ENCODE measurements at places on chromosomes 11 and 22.

GRCh38 chr11:75472081-75472732 is 39.2 kb upstream of the KLHL35 start:
- DNase-seq = no peak

DNA sequence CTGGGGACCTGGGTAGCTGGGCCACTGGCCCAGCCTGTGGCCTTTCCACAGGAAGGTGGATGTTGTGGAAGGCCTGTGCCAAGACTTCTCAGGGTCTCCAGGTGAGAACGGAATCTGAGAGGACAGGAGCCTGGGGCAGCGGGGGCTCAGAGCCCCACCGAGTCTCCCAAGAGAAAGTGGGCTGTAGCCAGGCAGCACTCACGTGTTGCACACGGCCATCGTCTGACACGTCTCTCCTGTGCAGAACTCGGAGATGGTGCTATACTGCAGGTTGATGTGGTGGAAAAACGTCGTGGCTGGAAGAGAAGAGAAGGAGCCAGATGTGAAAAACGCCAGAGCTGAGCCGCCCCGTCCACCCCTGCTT is 6.4 kb downstream of the MOB2 start:
- no peak for DNase-seq

- no peak for DNase-seq
These were observed 430.6 kb downstream of the MIAT start for GRCh38 chr22:27088026-27088425.

- DNase-seq = no peak
These were observed 3.0 kb downstream of the PKP3 start for GRCh38 chr11:396948-397548.

- no peak for DNase-seq
These were observed 556.6 kb downstream of the MIAT start for GRCh38 chr22:27213766-27214581.

DNA sequence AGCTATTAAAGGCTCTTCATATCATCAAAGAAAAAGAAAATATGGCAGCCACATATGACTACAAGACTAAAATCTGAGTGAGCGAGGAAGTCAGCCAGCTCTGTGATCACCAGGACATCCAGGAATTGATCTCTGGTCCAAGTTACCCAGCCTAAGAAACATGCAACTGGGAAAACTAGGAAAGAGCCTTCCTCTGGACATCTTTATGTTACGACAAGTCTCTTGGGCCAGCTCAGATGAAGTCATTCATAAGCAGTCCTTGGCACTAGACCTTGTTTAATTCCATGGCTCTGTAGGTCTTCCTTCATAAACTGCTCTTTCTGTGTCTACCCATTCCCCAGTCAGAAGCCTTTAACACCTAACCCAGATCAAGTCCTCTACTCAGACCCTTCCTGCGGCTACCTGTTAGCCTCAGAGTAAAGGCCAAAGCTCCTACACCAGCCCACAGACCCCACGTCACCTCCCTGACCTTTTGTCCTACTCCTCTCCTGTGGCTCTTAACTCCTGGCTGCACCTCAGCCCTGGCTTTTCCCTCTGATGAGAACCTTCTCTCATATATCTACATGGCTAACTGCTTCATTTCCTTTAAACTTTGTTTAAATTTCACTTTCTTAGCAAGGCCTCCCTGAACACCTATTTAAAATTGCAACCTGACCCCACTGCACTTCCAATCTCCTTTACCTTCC is 134.0 kb downstream of the KIF18A start:
- DNase-seq = no peak

DNA sequence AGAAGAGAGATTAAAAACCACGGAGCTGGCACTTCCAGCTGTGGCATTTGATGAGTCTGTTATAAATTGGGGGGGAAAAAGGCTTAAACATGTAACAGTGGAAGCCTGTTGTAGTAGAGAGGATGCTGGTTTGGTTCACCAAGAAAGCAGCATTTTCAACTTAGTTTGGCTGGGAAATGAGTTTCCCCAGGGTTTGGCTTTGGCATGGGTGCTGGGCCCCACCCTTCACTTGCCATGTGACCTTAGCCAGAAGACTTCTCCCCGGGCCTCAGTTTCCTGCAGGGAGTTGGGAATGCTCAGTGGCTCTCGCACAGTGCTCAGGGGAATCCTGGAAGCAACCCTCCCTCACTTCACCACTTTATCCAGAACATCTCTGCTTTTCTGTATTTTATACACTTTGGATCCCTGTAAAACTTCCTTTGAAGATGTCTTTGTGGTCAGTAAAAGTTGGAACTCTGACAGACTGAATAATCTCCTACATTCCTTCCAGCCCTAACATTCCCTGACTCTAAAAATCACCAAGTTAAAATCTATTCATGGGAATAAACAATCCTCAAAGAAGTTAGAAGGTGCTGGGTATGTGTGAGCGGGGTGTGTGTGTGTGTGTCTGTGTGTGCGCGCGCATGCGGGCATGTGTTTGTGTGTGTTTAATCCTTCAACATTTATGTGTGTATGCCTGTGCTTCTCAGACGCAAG is 166.0 kb downstream of the TENM4 start:
- no peak for DNase-seq

DNA sequence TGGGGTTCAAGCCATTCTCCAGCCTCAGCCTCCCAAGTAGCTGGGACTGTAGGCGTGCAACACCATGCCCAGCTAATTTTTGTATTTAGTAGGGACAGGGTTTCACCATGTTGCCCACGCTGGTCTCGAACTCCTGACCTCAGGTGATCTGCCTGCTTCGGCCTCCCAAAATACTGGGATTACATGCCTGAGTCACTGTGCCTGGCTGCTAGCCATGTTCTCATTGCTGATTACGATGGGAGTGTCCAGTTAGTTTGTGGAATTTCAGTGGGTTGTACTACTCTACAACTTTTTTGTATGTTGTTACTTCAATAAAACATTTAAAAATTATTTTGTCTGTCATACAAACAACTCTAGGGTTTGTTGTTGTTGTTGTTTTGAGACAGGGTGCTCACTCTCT is 4.8 kb upstream of the VPS11 start:
- no peak for DNase-seq

DNA sequence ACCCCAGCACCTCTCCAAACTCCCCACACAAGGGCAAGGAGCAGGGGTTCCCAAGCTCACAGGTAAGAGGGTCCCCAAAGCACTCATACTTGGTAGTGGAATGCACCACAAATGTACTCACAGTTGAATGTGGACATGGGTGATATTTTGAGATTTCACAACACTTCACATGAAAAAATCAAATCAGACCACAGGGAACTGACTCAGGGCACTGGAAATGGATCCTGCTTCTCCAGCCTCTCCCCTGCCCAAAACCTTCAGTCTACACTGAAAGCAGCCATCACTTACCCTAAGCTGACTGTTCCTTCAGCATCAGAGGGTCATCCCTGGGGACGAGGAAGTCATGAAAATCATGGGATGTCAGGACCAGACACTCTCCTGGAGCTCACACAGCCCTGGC is 40.2 kb downstream of the SCGB1A1 start:
- no peak for DNase-seq

DNA sequence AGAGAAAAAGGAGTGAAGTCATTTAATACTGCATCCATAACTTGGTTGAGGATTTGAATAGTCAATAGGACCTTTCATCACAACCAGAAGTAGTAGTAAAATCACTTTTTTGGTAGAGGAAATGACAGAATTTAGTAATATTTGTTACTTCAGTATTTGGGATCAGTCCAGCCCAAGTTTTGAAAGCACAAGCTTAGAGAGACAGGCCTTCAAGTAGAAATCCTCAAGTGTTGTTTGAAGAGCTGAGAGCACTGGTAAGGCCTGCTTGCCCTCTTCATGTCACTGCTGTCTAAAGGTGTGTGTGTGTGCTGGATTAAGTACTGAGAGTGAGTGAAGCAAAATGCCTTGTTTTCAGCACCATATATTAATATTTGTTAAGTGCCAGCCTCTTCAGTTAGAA is 137.3 kb downstream of the WNT11 start:
- no peak for DNase-seq

GRCh38 chr11:118396097-118396501 is 5.3 kb upstream of the ATP5MG start:
- no peak for DNase-seq

- no peak for DNase-seq
These were observed 30.5 kb downstream of the CDPF1 start for GRCh38 chr22:46219636-46220035.

- DNase-seq = no peak
These were observed 108.1 kb downstream of the KIAA1671 start for GRCh38 chr22:25060522-25061071.

All from cerebellar nuclear complex (tissue), 1 donor.